ENCODE measurements at places on chromosomes 6 and 20.

DNA sequence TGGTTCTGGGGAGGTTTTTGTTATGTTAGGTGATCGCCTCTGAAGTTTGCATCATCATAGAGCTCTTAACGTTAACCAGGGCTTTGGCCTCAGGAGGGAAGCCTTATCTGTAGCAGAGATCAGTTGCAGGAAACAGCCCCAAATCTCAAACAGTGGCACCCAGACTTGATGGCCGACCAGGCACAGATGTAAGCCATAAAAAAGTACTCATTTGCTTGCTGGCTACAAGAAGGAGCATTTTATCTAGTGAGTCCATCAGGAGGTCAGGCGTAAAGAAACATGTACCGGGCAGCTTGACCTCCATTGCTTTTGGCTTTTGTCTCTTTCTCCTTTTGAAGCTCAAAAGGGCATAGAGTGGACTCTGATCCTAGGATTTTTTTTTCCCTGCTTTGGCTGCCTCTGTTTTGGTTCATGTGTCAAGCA is 122.3 kb downstream of the CCDC170 start:
- DNase-seq, result no peak

DNA sequence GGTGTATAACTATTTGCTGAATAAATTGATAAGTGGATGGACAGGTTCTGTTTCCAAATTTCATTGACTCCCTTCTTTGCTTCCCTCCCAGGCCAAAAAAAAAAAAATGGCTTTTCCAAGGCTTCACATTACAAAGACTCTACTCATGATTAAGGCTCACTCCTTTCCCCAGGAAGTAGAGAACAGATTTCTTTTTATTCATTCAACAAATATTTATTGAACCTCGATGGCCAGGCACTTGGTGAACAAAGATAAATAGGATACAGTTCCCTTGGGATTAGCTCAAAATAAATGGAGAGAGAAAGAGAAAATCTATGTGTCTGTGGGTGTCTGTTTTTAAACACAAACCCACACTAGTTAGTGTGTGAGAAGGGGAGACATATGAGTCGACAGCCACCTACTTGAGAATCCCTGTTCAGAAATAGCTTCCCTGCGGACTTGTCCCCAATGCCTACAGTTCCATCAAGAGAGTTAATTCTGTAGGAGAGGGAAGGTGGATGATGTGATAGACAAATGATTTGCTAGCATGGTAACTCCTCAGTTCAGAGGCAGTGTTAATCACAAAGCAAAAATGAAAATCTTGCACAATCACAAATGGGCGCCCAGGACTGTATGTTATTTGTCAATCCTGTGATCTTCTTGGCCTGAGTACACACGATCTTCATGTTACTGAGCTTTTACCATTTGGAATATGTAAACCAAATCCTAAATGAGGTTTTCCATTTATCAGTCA is 20.3 kb downstream of the TRAF3IP2 start:
- DNase-seq, result no peak

- DNase-seq, result no peak
These were observed 10.5 kb upstream of the TAB2 start for GRCh38 chr6:149306967-149307366.

GRCh38 chr6:119526561-119527230 is 177.1 kb upstream of the MAN1A1 start:
- no peak for DNase-seq

- DNase-seq, result no peak
These were observed 5.0 kb downstream of the SPATA2 start for GRCh38 chr20:49910340-49910706.

- DNase-seq, result no peak
These were observed 139.6 kb upstream of the HCRTR2 start for GRCh38 chr6:55034752-55035151.

DNA sequence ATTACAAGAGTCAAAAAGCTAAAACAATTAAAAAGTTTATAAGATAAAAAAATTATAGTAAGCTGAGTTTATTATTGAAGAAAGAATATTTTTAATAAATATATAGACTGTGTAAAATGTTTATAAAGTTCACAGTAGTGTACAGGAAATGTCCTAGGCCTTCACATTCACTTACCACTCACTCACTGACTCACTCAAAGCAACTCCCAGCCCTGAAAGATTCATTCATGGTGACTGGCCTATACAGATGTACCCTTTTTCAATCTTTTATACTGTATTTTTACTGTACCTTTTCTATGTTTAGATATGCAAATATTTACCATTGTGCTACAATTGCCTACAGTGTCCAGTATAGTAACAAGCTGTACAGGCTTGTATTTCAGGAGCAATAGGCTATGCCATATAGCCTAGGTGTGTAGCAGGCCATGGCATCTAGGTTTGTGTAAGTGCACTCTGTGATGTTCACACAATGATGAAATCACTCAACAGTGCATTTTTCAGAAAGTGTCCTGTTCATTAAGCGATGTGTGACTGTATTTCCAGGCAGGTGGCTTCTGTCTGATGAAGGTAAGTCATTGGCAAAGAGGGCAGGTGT is 130.2 kb downstream of the BTBD3 start:
- DNase-seq, result no peak

- DNase-seq, result no peak
These were observed 218.8 kb upstream of the MAP3K7 start for GRCh38 chr6:90805619-90806155.

DNA sequence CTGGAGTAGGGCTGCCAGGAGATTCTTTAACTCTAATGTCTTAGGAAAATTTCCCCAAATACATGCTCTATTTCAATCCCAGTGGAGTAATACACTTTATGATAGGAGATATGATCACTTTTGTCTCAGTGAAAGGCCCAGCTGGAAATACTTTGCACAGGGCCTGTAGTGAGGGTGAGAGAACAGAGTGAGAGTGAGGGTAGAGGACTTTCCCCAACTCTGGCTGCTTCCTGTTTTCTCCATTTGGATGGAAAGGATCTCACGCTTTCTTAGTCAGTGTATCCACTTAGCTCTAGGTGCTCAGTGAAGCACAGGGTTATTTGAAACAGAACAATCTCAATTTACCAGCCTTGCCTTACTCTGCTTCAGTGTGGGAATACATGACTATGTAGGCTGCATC is 36.6 kb downstream of the FAM229B start:
- no peak for DNase-seq

DNA sequence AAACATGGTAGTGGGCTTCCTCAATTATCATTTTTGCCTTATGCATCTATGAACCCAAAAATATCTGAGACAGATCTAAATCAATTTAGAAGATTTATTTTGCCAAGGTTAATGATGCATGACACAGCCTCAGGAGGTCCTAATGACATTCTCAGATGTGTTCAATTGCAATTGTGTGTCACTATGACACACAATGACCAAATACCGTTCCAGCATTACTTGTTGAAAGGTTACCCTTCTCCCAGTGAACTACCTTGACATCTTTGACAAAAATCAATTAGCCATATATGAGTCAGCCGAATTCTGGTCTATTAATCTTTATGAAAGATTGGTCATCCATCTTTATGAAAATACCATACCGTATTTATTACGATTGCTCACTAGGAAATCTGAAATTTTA is 592.5 kb upstream of the GJE1 start:
- DNase-seq, result no peak

Data from T-helper 1 cell (primary cell).